ENCODE measurements at places on chromosomes 7 and 10.
A peak's percentile ranks its signal among the peaks of the same experiment; 100 is the strongest.

DNA sequence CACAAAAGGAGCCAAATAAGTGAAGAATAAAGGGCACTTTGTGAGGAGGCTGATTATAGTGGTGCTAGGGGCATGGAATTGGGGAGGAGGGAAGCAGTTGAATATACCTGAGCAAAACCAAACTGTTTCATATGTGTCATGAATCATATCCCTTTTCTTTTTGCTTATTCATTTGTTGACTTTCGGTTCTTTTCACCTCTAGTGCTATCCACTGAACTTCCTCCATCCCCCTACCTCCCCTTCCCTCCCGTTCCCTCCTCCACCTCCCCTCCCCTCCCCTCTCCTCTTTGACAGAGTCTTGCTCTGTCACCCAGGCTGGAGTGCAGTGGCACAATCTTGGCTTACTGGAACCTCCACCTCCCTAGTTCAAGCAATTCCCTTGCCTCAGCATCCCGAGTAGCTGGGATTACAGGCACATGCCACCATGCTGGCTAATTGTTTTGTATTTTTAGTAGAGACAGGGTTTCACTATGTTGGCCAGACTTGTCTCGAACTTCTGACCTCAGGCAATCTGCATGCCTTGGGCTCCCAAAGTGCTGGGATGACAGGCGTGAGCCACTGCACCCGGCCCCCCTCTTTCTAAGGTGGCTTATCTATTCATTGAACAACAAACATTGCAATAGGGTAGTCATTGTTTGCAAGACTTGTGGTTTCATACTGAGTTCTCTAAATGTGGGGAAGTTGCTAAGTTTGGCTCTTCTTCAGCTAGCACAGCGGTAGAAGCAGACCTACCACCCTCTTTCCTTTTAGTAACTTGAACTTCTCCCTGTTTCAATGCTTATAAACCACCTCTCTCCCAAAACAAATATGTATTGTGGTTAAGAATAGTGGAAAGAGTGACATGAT is 150.4 kb upstream of the PRPS1L1 start:
- no peak for DNase-seq

DNA sequence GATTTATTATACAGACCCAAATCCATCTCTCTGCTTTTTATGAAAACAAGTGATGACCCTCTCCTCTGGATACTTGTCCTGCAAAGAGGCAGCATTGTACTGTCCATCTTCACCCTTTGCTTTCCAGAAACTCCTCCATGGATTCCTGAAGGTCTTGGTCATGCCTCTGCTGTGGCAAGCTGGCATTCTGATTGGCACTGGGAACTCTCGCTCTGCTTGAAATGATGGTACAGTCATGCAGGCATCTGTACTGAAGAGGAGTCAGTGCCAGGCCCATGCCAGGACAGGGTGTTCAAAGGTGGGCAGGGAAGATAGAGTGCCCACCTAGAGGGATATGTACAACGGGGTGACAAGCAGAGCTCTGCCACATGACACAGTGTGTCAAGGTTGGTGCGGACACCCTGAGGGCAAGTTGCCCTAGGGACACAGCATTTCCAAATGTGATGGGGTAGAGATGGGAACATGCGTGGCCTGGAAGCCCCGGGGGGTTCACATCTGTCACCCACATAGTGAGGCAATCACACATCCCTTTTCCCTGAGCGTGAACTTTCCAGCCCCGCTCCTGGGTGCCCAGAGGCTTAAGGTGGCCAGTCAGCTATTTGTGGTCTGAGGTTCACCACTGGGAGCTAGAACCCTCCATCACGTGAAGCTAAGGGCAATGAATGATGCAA is 235.7 kb upstream of the TCERG1L start:
- DNase-seq, result no peak

DNA sequence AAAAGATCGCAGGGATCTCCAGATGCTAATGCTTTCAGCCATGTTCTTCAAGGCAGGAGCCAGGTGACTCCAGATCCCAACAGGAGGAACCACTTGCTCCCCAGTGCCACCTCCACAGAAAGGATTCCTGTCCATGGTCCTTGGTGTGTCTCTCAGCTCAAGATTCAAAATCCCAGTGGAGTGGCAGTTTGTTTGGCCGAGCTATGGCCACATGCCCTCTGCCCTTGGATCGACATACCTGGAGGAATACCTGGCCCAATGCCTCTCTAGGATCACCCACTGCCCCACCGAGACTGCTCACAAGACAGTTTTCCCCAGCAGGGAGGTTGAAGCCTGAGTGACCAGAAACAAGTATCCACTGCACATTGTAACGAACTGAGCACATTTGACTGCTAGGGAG is 3.9 kb upstream of the GPRIN2 start:
- no peak for DNase-seq

DNA sequence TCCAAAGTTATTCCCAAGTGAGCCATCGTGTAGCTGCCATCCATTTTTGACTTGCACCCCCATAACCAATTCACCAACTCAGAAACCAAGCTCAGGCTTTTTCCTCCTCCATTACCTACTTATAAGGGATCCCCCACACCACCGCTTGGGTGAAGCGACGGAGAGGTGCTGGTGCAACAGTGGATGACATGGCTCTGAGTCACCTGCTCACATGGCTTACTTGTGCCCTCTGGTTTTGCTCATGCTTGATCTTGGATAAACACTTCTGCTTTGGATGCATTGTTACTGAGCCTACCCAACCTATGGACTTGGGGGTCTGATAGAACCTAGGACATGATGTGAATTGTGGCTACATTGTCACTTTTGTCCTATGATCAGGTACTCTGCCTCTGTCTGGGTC is 12.0 kb upstream of the AKR1B1 start:
- no peak for DNase-seq

- DNase-seq, result no peak
Observed at GRCh38 chr10:23362879-23363792, 18.5 kb upstream of the C10orf67 start.

DNA sequence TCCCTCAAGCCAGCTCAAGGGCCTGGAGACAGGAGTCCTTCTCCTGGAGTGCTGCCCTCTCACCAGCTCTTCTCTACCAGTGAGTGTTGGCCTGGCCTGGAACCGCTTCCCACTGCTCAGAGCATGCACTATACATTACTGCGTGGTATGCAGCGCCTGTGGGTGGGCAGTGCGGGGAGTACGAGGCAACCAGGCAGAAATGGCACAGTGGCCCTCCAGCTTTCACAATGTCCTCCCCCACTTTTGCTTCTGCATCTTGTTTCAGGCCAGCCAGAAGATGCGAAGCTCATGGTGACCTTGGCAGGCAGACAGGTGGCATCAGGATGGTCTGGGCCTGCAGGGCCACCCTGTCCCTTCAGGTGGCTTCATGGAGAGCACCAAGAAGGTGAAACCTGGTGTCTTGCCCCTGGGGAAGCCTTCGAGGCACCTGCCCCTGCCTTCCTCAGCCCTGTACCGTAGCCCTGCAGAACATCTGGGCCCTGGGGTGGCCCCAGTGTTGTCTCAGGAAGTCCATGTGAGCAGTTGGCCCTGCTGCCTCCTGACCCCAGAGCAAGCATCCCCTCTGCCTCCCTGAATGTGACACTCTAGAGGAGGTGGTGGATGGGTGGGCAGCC is 35.8 kb downstream of the RASGEF1A start:
- DNase-seq, result no peak

- DNase-seq, result no peak
Observed at GRCh38 chr10:104333728-104334373, 4.4 kb downstream of the ITPRIP start.

DNA sequence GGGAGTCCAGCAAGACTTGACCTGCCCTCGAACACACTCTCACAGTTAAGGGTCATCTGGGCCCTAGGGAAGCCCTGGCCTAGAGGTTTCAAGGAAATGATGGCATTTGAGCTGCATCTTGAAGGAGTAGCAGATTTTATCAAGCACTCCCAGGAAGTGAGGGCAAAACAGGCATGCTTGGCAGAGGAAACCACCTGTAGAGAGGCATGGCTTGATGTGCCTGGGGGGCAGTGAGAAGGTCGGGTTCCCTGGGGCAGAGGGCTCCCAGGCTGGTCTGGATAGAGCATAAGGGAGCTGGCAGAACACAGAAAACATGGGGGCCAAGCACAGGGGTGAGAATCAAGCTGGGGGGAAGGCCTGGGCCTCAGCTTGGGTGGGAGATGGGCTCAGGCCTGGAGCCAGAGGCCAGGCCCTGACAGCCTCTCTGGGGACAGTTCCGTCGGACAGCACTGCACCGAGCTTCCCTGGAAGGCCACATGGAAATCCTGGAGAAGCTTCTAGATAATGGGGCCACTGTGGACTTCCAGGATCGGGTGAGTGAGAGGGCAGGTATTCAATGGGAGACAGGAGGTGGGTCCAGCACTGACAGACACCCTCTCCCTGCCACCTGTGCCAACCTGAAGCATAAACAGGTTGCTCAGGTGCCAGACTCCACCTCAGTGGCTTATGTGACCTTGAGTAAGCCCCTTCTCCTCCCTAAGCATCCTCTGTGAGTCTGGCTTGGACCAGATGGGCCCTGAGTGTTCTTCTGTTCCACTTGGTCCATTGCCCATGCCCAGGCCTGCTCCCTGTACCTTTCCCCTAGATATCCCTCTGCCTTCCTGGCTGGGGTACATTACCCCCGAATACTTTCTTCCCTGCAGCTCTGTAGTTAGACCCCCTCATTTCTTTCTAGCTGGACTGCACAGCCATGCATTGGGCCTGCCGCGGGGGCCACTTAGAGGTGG is 3.5 kb upstream of the HOGA1 start:
- no peak for DNase-seq

- no peak for DNase-seq
Observed at GRCh38 chr10:1373287-1373686, 317.1 kb downstream of the WDR37 start.

DNA sequence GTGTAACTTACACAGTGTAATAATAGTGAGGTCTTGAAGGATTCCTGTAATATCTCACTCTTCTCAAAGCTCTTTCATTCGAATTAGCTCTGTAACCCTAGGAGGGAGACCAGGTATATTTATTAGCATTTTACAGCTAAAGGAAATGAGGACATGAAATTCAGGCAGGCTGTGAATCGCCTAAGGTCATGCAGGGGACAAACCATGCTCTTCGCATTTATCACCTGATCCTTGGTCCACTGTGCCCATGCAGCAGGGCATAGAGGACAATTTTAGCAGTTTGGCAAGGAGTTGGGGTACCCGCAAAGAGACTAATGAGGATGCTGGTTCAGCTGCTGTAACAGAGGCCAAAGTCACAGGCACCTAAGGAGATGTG is 14.8 kb upstream of the LAMB1 start:
- no peak for DNase-seq

GRCh38 chr10:19911886-19912285 is 95.7 kb downstream of the PLXDC2 start:
- no peak for DNase-seq

GRCh38 chr10:82498976-82499375 is 624.0 kb downstream of the NRG3 start:
- no peak for DNase-seq

GRCh38 chr10:128568990-128569945 is 443.0 kb upstream of the MKI67 start:
- DNase-seq, result no peak

GRCh38 chr10:101922846-101923245 is 79.2 kb upstream of the KCNIP2 start:
- no peak for DNase-seq

- DNase-seq, result no peak
Observed at GRCh38 chr7:110007320-110008063, 1083.4 kb upstream of the LRRN3 start.

- peak; percentile 4 for DNase-seq
Observed at GRCh38 chr7:18494821-18495408, 634 bp upstream of the HDAC9 start.

DNA sequence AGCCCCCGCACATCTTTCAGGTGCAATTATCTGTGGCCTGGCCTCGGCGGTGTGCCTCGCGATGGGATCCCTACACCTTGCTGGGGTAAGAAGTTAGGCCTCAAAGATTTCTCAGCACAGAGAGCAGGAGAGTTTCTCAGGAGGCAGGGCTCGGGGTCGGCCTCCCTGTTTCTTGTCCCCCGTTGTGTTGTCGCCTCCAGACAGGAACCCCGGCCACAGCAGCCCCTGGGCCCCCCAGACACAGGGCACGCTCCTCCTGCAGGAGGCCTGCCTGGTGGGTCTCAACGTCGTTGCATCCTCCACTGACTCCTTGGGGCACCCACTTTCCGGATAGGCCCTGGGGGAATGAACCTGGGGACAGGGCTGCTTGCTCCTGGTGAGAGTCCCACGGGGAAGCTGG is 229.1 kb upstream of the SHH start:
- DNase-seq, result no peak

- no peak for DNase-seq
Observed at GRCh38 chr7:40223451-40224127, 88.8 kb downstream of the SUGCT start.

- no peak for DNase-seq
Observed at GRCh38 chr10:11170574-11170973, 152.9 kb downstream of the CELF2 start.

DNA sequence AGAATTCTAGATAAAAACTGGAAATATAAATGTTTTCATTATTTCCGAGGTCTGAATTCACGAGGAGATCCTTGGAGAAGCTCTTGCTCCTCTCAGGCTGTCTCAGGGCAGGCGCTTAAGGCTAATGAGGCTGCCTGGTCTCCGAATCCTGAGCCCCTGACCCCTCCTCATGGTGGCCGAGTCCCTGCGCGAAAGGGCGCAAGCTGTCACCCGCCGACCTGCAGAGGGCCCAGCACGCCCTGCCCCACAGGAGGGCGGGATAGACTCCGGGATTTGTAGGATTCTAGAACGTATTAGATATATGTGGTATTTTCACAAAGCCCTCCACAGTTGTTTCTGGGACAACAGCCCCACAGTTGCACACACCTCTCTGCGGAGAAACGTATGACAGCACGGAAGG is 284.1 kb downstream of the ABCA13 start:
- DNase-seq, result no peak

DNA sequence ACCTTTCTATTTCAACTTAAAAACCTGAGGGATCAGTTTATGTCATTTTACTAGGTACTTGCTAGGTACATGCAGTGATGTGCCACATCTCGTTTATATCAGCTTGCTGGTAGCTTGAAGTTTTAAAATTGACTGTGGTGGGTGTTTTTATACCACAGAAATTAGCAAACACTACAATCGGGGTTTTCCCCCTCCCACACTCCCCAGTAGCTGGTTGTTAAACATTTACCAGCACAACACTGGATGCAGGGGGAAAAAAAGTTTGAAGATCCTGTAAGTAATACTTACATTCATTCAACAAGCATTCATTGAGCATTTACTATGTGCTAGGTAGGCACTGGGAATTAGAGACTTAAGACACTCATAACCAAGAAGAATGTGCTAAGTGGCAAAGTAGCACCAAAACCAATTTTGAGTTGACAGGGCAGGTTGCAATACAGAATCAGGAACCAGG is 32.6 kb downstream of the USP6NL start:
- no peak for DNase-seq

GRCh38 chr10:69663369-69663947 is 33.4 kb downstream of the FAM241B start:
- DNase-seq, result peak; percentile 46

DNA sequence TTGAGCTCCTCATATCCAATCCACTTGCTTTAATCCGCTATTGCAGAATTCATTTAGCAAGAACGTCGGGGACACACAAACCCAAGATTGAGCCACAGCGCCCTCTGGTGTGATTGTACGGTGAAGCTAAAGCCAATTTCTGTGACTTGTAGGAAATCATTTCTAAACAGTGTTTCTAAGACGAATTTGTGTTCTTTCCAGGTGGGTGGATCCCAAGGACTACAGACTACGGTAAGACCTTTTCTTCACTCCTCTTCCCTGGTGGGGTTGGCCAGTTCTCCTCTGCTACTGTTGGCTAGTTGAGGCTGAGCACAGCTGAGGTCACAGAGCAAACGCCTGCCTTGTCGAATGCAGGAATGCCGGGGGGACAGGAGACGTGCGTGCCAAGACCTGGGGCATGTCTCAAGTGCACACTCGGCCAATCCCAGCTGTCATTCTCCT is 5.2 kb downstream of the DMBT1 start:
- DNase-seq, result peak; percentile 85

- DNase-seq, result peak; percentile 62
Observed at GRCh38 chr7:16883918-16884317, 2.1 kb upstream of the AGR3 start.

All from Karpas-422 (cell line).